ENCODE measurements at places on chromosomes 3 and 15.

GRCh38 chr15:73127302-73127936 lies 75.2 kb downstream of the NEO1 start:
- DNase-seq, result no peak

- no peak for DNase-seq
These were observed 72.3 kb upstream of the BNC1 start for GRCh38 chr15:83356501-83357399.

- no peak for DNase-seq
These were observed 76.2 kb upstream of the OXTR start for GRCh38 chr3:8845641-8846040.

GRCh38 chr15:31262901-31263671 lies 63.5 kb upstream of the KLF13 start:
- DNase-seq, result no peak

DNA sequence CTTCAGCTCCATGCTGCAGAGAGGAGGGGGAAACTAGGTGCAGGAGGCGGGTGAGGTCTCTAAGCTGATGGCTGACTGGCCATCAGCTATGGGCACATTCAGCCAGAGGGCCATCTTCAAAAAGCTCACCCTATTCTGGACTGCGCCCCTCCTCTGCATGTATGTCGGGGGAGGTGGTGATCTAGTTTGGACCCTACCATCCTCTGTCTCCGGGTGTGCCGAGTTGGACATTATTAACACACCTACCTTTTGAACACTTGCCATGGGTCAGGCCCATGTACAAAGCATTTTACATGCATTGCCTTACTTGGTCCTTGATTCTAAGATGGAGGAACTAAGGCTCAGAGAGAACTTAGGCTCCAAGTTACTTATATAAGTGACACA lies 1.4 kb downstream of the NISCH start:
- DNase-seq, result no peak

Measured in stimulated activated CD8-positive, alpha-beta memory T cell treated with anti-CD3 and anti-CD28 coated beads, Interleukin-12 subunit alpha, Interleukin-12 subunit beta, amount 100 ng/mL, for 4 hours (primary cell).